ENCODE measurements at places on chromosomes 16 and 17. TPM values are rescaled to one million over a fixed set of nuclear protein-coding genes. Genes with fewer than 3 reads are reported as not detected.

DNA sequence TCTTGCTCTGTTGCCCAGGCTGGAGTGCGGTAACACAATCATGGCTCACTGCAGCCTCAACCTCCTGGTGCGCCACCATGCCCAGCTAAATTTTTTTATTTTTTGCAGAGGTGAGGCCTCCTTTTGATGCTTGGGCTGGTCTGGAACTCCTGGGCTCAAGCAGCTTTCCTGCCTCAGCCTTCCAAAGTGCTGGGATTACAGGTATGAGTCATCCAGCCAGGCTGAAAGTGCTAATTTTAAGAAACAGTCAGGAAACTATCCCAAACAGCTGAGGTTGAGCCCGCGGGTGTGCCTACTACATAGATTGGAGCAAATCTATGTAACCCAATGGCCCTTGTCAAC lies 738 bp upstream of the XPO6 start:
- no peaks in the 10 kb centered on the region for H3K36me3 ChIP-seq
- no peak for DNase-seq

- H3K4me1 ChIP-seq = peaks cover 3% of the 10 kb centered on the region
- H3K27me3 ChIP-seq = peaks cover 2% of the 10 kb centered on the region
- H3K27ac ChIP-seq = no peak overlapping the region
- peak overlapping the region; percentile 72 for H3K4me3 ChIP-seq
- no peak for DNase-seq
These were observed 30.3 kb upstream of the PHOSPHO1 start for GRCh38 chr17:49260817-49261291.

GRCh38 chr17:39605492-39606433 lies 2.0 kb downstream of the NEUROD2 start:
- peaks cover 6% of the 10 kb centered on the region for H3K4me1 ChIP-seq
- no peaks in the 10 kb centered on the region for H3K36me3 ChIP-seq
- DNase-seq = no peak
- no peak overlapping the region for H3K27ac ChIP-seq
- H3K27me3 ChIP-seq = peaks cover 41% of the 10 kb centered on the region

DNA sequence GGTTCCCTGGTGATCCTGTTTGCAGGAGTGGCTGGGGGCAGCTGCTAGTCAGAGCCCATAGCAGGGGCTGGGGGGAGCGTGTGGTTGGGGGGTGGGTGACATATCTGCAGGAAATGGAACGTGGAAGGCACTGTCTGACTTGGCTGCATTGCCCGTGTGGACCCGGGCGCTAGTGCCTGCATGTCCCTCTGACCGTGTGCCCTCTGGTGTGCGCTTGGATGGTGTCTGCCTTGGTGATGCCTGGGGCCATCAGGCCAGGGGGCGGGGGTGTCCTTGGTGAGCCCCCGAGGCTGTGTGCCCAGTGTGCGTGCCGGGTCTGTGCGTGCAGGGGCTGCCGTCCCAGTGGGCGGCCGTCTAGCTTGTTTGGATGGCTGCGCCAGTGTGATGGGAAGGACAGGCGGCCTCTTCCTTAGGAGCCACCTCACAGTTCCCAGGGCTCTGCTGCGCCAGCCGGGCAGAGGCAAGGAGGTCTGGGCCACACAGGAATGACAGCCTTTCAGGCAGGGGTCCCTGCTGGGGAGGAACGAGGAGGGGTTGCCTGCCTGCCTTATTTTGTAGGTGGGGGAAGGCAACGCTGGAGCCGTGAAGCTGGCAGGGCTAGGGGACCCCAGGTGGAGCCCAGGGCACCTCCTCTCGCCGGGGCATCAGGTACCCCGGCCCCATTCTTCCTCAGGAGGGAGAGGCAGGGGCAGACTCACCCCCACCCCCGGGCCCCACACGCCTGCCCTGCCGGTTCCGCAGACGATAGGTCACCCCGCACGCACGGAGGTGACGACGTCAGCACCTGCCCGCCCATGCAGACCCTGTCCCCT lies 693 bp downstream of the NDRG4 start:
- no peak overlapping the region for H3K27ac ChIP-seq
- peaks cover 14% of the 10 kb centered on the region for H3K4me1 ChIP-seq
- peaks cover 5% of the 10 kb centered on the region for H3K27me3 ChIP-seq
- no peaks in the 10 kb centered on the region for H3K36me3 ChIP-seq
- H3K4me3 ChIP-seq = peak overlapping the region; percentile 39
- no peak for DNase-seq

- H3K4me1 ChIP-seq = peaks cover 35% of the 10 kb centered on the region
- H3K4me3 ChIP-seq = no peak overlapping the region
- H3K27me3 ChIP-seq = no peaks in the 10 kb centered on the region
- H3K36me3 ChIP-seq = no peaks in the 10 kb centered on the region
These were observed 5.0 kb downstream of the ADCY7 start for GRCh38 chr16:50271148-50272041.

DNA sequence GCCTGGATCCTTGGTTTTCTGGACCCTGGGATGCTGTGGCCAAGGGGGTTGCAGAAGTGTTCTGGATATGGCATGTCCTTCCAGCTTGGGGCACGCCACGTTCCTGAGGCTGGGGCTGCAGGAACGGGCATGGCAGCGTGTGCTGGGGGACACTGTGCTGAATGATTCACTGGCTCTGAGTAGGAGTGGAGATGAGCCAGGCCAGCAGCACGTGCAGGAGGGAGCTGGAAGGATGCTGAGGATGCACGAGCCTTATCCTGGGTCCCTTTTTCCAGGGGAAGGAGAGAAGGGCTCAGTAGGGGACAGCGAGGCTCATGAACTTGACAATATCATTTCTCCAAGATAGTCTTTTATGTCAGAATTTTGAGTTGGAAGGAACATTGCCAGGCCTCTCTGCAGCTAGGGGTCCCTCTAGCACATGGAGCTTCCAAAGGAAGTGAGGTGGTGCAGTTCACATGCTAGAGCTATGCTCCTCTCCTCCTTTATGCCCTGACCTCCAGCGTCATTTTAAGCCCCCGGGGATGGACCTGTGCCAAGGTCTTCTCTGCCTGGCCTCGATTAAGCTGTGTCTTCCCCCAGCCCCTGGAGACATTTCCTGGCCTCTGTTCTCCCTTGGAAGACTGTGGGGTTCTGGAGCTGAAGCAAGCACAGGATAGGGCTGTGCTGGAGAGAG lies 125.9 kb downstream of the OR1D5 start:
- no peak for DNase-seq
- H3K4me1 ChIP-seq = no peaks in the 10 kb centered on the region
- H3K4me3 ChIP-seq = no peak overlapping the region
- H3K36me3 ChIP-seq = no peaks in the 10 kb centered on the region
- no peak overlapping the region for H3K27ac ChIP-seq
- H3K27me3 ChIP-seq = peaks cover 1% of the 10 kb centered on the region

Gene MAP2K4
- total RNA-seq = 32.3 TPM

Gene MIEN1
- total RNA-seq = 36.6 TPM

Gene CACNG1
- total RNA-seq = not detected

Gene SLC16A3
- 46.5 TPM for total RNA-seq

Gene PROCA1
- 2.4 TPM for total RNA-seq
